NCI-H187 (cell line): ENCODE measurements at places on chromosomes 6 and 20.

DNA sequence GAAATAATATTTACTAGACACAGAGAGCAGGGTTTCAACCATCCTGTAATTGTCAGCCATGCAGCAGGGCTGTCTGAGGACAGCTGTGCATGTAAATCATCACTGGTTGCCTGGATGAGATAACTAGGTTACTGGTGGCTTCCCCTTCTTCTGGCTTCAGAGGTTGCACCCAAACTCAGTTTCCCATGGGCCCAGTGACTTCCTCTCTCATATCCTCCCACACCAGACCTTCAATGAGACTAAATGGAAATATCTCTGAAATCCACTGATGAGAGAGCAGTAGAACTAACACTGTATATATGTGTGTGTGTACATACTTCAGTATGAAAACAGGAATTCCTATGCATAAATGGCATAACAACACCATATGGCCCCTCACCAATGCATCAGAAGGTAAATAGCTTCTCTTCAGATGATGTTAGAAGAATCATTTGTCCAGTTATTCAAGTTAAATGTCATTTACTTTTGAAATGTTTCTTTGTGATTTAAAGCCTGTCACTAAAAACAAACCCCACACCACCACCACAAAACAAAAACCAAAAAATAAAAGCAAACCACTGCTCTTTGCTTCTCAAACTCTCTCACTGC is 51.0 kb upstream of the IL20RA start:
- no peak for DNase-seq

GRCh38 chr20:13342469-13343242 is 121.6 kb downstream of the ISM1 start:
- no peak for DNase-seq

DNA sequence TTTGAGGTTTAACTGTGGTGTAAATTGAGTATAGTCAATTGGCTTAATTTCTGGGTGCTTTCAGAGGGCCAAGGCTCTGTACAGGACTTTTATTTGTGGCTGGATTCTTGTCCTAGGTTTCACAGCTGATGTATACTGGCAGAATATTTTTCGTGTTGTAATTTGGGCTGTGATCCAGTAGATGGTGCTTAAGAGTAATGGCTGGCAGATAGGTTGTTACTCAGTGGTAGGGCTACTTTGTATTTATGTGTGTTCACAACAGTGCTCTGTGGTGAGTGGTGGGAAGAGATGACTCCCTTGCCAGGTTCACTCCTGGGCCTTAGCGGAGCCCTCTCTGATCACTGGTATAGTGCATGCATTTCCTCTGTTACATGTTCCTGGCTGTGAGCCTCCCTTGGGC is 34.5 kb upstream of the FERMT1 start:
- no peak for DNase-seq

DNA sequence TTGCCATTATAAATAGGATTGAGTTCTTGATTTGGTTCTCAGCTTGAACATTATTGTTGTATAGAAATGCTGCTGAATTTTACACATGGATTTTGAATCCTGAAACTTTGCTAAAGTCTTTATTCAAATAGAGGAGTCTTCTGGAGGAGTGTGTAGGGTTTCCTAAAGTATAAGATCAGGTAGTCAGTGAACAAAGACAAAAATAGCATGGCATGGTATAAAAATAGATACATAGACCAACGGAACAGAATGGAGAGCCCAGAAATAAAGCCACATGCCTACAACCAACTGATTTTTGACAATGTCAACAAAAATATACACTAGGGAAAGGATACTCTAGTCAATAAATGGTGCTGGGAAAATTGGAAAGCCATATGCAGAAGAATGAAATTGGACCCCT is 740.1 kb downstream of the QKI start:
- no peak for DNase-seq

DNA sequence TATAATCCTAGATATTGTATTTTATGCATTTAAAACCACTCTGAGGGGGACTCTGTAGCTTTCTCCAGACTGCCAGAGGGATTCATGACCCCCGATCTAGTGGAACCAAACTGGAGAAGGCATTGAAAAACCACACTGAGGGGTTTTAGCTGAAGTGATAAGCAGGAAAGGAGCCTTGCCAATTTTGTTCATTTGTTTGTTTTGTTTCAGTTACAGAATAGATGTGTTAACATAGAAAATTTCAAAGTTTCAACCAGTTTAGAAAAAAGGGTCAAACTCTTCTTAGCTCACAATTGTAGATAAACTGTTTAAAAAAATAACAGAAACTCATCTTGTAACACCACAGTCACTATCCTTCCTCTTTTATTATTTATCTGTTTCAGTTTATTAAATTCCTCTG is 19.8 kb downstream of the TAB2 start:
- no peak for DNase-seq

DNA sequence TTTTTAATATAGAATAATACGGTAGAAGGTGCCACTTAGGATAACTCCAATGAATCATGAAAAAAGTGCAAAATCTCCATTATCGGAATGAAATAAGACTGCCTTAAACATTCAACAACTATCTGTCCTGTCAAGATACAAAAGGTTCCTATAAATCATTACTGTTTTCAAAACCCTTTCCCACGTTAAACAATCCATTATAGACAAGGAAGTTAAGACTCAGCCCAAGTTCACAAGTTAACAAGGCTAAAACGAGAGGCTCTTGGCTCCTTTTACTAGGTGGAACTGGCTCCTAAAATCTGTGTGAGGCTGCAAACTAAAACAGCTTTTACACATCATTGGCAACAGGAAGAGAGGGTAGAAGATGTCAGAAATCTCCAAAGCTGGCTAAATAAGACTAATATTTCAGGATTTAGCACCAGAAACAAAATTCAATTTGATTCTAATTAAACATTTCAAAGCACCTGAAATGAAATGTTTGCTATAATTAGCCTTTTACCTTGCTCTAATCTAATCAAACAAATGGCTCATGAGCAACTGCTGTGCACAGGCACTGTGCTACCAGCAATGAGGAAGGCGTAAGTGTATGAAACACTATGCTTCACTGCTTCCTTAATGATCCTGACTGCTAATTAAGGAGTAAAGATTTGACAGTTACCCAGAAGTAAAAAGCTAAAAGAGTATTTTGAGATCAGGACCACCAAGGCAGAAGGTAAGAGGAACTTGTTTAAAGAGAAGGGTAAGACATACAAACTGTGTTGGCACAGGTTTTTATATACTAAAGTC is 109.7 kb downstream of the DST start:
- DNase-seq: no peak

- DNase-seq: no peak
These were observed 41.7 kb upstream of the MPC1 start for GRCh38 chr6:166424431-166424830.

GRCh38 chr6:26295691-26296555 is 69.1 kb upstream of the BTN3A2 start:
- DNase-seq: no peak

GRCh38 chr6:145292066-145292465 is 443.3 kb downstream of the EPM2A start:
- DNase-seq: no peak

- no peak for DNase-seq
These were observed 131.9 kb downstream of the UST start for GRCh38 chr6:148878683-148879082.

GRCh38 chr6:162404951-162405350 is 322.6 kb downstream of the PRKN start:
- DNase-seq: no peak

DNA sequence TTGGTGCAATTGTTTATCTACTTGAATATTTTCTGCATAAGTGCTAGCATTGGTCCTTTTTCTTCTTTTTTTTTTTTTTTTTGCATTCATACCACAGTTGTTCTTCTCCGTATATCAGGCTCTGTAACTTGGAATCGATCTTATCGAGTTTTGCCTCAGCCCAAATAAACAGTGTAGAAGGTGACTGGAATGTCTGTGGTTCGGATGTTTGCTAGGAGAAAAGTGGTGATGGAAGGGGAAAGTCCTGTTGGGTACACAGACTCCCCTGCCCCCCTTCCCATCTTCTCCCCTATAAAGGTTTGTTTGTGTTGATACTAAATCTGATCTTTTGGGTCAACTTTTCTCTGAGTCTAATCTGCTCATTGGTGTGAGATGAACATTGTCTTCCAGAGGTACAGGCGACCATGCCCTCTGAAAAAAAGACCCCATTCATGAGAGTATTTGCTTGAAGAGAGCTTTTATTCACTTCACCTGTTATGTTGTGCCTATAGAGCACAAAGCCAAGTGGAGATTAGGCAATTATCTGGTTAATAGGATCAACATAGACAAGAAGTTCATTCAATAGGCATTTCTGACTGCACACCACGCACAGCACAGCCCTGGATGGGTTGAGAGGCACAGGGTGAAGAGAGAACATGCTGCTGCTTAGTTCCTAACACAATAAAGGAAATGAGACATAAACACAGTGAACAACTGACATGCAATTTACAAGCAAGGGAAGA is 620.0 kb downstream of the PKHD1 start:
- no peak for DNase-seq

- DNase-seq: peak; percentile 23
These were observed 16.1 kb downstream of the ZSCAN12 start for GRCh38 chr6:28383235-28384142.

GRCh38 chr20:830011-830521 is 3.4 kb upstream of the FAM110A start:
- DNase-seq: no peak

DNA sequence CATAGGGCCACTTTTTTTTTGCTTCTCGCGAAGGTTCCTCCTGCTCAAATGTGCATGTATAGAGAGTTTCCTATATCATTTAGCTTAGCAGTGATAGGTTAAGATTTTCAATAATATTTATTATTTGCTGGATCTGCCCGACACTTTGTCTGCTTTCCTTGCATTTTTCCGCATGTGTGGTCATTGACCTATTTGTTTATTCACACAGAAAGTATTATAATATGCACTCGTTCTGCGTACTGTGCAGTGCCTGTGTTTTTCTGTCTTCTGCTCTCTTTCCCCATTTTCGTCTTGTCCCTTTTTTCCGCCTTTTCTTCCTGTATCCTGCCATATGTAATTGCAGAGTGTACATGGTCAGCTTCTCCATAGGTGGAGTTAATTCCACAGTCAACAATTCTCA is 255.8 kb downstream of the TMEM242 start:
- no peak for DNase-seq

GRCh38 chr20:64042054-64042781 is 6.2 kb downstream of the C20orf204 start:
- DNase-seq: no peak

GRCh38 chr20:258269-258858 is 840 bp downstream of the DEFB132 start:
- no peak for DNase-seq

DNA sequence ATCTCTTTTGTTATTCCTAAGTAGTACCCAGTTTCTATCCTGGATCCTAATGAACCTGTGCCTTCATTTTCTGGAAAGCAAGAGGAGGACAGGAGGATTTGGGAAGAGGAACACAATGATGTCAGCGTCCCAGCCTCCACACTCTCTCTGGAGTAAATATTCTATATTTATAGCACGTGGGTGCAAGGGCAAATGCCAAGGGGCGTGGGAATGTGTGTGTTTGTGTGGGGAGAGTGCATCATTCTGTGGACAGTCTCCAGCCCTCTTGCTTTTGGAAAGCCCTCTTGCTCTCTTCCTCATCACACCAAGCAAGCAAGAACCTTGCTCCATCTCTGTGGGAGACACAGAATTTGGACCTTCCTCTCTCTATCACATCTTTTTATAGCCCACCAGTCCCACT is 103.2 kb upstream of the EMILIN3 start:
- no peak for DNase-seq
